Activated T-helper 1 cell treated with anti-CD3 and anti-CD28 coated beads, Interleukin-12 subunit alpha, Interleukin-12 subunit beta, Interleukin-2, Interleukin-4 antibody, amounts not matched to agents 30 ng/mL and 10 ng/mL and 1 ng/mL, durations not matched to agents 14 hours and 24 hours and 36 hours (primary cell): ENCODE measurements at places on chromosomes 13 and 19.

- DNase-seq: no peak
Measured at GRCh38 chr13:35789335-35790165, 313.1 kb upstream of the MAB21L1 start.

GRCh38 chr19:31275068-31275334 lies 74.2 kb downstream of the TSHZ3 start:
- DNase-seq: no peak

DNA sequence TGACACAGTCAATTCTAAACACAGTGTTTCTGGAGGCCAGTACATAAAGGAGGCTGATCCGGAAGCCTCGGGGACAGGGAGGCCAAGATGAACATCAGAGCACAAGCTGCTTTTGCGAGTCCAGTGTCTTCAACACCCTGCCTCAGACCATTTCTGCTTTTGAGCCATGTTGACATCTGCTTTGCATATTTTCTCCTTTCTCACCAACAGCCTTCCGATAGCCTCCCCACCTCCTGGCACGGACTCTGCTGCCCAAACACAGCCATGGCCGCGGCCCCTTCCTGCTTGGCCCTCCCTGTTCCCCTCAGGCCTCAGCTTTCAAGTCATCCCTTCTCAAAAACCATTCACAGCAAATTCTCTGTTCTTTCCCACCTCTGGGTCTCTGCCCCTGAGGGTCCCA lies 3.6 kb downstream of the LRRC25 start:
- no peak for DNase-seq

DNA sequence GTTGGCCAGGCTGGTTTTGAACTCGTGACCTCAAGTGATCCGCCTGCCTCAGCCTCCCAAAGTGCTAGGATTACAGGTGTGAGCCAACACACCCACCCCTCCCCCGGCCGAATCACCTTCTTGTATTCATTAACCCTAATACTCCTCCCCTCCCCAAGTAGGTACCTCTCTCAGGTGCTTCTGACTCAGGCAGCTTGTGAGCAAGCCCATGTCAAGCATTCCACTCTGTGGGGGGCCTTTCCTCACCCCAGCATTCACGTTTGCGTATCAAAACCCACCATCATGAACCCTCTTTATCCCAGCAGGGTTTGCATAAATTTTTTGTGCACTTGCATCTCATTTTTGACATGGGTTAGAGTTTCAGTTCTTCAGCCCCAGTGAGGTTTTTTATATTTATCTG lies 23.6 kb upstream of the RFXAP start:
- DNase-seq: no peak

- no peak for DNase-seq
Measured at GRCh38 chr13:36887758-36888521, 32.1 kb downstream of the SMAD9 start.

DNA sequence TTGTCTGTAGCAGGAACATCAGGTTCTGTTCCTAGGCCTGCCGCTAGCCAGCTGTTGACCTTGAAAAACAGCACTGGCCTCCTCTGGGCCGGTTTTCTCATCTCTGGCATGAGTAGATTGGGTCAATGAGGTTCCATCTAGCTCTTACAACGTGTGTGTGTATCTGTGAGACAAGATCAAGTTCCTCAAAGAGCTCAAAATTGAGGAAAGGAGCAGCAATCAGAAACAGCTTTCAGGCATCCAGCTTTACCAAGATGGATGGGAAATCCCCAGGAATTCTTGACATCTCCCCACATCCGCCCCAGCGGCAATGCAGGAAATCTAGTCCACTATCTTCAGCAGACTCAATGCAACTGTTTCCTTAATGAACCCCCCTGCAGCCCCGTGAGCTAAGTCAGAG lies 4.9 kb downstream of the FLT1 start:
- no peak for DNase-seq

GRCh38 chr19:6108721-6109633 lies 1.3 kb downstream of the RFX2 start:
- DNase-seq: no peak

- DNase-seq: no peak
Measured at GRCh38 chr13:93304868-93305613, 78.4 kb downstream of the GPC6 start.

DNA sequence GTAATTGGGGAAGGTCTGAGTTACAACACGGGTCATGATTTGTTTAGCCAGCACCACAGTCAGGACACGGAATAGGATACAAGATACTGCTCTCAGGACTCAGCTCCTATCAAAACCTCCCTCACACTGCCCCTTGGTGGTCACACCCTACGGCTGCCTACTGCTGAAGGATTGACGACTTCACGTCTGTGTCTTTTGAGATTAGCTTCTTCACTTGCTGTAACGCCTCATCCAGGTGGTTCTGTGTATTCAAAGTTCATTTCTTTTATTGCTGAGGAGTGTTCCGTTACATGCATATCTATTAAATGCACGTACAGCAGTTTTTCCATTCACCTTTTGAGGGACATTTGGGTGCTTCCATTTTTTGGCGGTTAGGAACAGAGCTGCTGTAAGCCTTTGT lies 46.3 kb downstream of the URI1 start:
- DNase-seq: no peak

- DNase-seq: no peak
Measured at GRCh38 chr13:32737111-32737571, 150.9 kb downstream of the PDS5B start.

GRCh38 chr19:51399231-51399630 lies 8.8 kb upstream of the C19orf84 start:
- no peak for DNase-seq
